ENCODE measurements at places on chromosomes 1 and 21.

GRCh38 chr1:67170751-67171573, 4.7 kb downstream of the IL23R start:
- DNase-seq: no peak

DNA sequence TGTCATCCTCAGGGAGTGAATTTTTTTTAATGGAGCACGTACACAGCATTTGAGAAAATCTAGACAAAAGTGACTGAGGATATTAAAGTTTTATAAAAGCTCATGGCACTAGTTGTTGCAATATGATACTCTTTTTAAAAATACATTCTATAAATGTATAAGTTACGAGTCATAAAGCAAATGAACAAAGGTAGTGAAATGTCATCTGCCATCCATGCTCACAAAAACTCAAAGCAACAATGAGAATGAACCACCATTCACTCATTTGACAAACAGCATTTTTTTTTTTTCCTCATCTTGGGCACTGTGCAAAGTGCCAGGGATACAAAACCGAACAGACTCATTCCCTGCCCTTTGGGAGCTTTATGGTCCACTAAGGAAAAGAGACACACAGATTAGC, 38.7 kb downstream of the GPR137B start:
- DNase-seq: no peak

GRCh38 chr1:116330846-116331245, 42.2 kb upstream of the ATP1A1 start:
- DNase-seq: no peak

DNA sequence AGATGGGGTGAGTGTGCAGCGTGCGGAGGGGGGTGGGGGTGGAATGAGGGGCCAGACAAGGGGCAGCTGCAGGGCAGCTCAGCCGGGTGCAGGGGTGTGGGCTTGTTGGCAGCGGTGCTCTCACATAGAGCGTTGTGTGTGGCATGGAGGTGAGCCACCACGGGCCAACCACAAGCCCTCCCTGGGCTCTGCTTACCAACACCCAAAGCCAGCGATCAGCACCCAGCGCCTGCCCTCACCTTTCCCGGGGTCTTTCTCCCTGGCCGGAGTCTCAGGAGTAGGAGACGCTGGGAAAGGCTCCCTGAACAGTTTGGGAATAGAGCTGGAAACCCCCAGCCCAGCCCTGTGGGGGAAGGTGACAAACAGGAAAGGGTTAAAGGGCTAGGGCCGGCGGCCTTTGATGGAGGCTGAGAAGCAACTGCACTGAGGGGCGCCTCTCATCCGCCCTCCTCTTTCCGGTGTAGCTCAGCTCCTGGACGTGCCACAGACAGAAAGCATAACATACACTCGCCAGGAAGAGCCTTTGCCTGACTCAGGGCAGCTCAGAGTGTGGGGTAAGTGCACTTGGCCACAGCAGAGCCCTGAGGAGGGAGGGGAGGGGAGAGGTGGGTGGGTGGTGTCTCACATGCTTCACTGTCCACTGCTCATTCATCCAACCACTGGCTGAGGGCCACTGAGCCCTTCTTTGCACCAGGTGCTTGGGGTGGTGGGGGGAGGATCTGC, 577 bp downstream of the IKBKE start:
- no peak for DNase-seq

DNA sequence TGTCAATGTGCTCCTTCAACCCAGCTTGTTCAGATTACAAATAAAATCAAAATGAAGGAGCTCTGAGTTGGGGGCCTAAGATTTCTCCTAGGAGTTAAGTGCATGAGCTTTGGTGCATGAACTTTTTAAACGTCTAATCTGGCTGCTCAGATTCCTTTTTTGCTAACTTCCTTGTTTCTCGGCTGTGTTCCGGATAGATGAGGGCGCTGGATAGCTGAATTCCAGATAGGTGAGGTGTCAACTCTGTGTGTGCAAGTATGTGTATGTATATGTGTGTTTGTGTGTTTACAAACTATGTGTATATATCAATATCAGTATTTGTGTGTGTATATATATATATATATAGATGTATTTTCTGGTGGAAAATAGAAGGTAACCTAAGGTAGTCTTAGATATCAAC, 37.5 kb upstream of the RCAN3 start:
- DNase-seq: no peak

DNA sequence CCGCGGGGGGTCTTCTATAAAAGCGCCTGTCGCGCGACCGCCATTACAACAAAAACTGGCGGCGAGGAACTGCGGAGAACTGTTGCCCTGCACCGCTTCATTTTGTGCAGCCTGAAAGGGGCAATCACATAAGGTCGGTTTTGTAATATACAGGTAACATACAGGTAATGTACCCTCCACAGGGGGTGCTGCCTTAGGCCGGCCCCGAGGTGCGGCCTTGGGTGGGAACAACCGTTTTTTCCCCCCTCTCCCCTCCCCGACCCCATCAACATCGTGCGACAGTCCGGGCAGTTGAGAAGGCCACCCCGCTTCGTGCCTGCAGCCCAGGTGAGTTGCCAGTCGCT, at the start of gene BRDT:
BRDT (plus strand) TSS at position 46 of the 344 bp plus-strand sequence. CDS start 13,354 bp downstream, outside the sequence.
- DNase-seq: no peak

- DNase-seq: no peak
These were observed 177.8 kb downstream of the PTPRU start for GRCh38 chr1:29414086-29414485.

DNA sequence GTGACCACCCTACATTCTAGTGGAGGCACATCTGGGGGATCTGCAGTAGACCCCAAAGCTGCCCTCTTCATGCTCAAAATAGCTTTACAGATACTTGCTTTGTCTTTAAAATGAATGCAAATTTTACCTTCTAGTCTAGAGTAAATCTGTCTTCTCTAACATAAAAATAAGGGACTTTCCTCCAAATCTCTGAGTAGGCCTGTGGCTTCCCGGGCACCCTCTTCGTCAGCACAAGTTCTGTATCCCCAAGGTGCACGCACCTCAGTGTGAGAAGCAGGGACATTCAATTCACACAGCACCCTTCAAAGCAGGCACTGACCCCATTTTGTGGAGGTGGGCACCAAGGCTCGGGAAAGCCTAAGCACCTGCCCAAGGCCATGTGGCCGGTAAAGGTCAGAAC, 19.0 kb downstream of the MEF2D start:
- no peak for DNase-seq

DNA sequence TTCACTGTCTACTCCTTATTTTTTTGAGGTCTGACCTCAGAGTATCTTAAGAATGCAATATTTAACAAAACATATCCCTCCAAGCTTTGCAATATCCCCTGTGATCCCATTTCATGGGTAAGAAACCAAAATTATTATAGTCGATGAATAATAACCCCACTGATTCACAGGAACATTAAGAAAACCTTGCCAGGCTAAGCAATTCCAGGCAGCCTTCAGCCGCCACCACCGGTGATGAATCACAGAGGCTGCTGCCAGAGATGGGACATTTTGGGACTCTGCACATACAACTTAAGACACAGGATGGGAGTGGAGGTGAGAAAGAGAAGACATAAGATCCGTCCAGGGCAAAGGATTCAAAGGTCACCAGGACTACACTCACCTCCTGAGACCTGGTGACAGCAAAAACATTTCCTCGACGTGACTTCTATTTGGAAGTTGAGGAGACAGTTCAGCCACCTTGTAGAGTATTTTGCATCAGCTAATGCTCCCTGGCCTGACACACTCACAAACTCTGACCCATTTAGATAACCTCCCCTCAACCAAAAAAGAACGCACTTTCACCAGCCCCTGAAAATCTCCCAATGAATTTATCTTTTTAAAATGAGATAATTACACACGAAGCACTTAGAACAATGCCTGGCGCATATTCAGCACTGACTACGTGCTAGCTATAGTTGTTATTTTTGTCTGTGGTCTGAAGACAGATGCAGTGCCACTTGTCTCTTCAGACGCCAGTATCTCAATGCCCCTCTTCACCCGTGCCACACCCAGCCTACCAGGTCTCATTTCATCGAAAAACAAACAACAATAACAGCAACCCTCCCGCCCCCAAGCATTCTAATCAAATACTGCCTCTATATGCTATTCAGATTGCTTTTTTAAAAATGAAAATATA, 17.8 kb upstream of the OVAAL start:
- no peak for DNase-seq

DNA sequence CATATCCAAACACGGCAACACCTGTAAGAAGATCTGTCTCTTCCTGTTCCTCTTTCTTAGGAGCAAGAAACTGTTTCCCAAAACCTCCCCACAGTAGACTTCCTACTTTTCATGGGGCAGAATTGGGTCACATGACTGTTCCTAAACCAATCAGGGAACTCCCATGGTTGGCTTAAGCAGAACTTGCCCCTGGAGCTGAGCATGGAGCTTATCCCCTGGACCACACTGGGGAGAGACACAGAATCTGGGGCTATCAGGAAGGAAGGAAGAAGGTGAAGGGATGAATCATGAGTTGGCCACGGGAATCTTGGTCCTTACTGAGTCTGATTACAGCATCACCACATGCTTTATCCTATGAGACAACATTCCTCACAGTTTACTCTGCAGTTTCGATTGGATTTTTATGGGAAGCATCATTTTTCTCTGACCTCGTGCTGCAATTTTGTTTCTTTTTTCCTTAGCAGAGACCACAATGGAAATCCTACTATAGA, 81.8 kb downstream of the CDC7 start:
- no peak for DNase-seq

- DNase-seq: no peak
These were observed 400 bp downstream of the NCF2 start for GRCh38 chr1:183589874-183590243.

GRCh38 chr1:4771267-4771666, 116.9 kb downstream of the AJAP1 start:
- no peak for DNase-seq

DNA sequence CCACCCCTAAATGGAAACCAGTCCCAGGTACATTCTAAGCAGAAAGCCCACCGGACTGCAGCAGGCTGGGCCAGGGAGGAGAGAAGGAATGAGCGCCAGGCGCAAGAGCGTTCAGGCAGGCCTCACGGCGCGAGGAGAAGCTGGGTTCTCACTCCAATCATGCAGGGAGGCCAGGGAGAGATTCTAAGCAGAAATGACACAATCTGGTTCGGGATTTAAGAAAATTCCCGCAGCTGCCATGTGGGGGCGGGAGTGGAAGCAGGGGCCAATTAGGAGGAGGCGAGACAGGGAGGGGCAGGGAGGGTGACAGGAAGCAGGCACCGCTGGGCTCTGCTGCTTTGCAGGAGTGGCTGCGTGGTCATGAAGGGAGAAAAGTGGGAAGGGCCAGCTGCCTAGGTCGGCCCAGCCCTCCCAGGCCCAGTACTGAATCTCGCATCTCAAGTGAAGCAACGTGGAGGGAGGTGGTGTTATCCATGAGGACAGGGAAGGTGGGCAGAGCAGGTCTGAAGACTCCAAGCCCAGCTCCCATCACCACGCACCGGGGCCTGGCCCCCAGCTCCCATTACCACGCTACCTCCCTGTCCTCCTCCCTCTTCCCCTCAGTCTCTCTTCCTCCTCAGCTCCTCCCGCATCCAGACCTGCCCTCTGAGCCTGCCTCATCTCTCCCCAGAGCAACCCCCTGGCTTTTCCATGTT, 11.8 kb downstream of the NPHP4 start:
- DNase-seq: no peak

DNA sequence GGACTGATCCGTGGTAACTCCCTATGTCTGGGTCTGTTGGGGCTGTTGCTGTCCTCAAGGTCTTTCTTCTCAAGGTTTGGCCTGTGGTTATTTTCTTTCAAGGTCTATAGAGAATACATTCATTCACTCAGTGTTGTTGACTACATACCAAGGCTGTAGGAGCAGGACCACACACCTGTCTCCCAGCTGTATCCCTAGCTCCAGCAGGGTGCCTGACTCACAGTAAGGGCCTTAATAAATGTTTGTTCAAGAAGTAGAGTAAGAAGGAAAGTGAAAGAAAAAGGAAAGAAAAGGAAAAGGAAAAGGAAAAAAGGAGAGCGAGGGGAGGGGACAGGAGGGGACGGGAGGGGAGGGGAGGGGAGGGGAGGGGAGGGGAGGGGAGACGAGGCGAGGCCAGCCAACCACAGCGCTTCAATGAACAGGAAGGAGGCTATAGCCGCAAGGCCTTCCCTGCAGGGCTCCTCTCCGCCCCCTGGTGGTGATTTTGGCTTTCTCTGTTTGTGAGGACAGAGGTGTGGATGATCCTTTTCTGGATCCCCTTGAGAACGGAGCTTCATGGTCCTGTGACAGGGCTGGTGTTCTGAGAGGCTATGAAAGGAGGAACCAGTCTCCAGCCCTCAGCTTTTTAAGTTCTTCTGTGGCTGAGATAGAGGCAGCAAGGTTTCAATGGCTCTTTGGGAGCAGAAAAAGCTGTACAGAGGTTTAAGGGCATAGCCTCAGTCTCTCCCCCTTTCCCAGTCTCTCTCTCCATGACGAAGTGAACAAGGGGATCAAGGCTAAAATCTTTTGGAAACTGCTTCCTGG, 30.6 kb upstream of the LCE5A start:
- peak; percentile 48 for DNase-seq

DNA sequence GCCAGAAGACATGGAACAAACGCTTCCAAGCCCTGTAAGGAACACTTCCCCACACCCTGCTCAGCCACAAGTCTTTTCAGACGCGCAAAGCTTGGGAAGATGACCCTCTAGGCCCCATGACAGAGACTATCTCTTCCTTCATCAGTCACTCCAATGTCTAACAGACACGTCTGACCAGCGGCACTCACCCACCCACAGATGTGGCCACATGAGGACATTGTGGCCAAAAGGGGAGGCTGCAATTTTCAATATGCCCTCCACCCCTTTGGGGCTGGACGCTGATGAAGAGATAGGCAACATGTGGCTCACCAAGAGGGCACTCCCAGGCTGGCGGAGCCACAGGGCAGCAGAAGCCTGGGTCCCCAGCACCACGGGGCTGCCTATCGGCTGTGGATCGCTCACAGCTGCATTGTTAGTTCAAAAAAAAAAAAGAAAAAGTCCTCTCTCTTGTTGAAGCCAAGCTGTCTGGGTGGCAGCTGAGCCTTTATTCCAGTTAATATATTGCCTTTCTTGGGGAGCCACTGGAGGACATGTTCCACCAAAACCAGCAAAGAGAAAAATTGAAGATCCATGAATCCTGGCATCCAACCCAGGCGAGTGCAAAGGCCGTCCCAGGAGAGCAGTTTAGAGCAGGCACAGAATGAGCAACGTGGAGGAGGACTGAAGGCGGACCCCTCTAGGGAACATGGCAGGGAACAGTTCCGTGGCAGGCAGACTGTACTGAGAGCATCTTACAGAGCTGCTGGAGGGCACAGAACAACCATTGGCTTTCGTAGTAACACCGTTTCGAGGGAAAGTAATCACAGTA, 52.7 kb upstream of the GPR153 start:
- no peak for DNase-seq

GRCh38 chr1:233440951-233441401, 113.5 kb downstream of the MAP3K21 start:
- no peak for DNase-seq

DNA sequence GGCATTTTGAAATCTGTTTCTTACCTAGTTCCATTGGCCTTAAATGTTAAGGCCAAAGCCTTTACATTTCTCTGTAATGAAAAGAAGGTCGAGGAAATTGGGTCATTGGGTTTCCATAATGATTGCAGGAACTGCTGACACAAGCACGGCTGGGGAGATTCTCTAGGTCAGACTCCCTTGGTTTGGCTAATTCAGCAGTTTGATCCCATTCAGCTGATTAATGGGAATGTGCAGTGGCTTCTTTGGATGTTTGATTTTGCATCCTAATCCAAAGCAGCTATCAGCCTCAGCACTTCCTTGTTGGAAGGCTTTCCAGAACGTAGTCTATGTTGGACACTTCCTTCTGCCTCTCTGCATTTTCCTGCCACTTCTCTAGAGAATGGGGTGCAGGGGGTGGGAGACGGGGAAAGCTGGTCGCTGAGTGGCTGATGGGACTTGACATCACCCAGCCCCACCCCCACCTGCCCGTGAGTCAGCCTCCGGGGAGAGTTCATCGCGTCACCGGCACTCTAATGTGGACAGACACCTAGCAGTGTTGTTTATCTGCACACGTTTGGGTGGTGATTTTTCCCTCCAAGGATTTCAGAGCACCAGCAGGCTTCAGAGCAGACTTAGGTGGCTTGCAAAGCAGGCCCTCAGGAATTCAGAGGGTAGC, 5.4 kb downstream of the PSEN2 start:
- no peak for DNase-seq

Data from stimulated activated CD4-positive, alpha-beta T cell treated with anti-CD3 and anti-CD28 coated beads, Interleukin-12 subunit alpha, Interleukin-12 subunit beta, amount 100 ng/mL, for 48 hours (primary cell).